Activated CD4-positive, CD25-positive, alpha-beta regulatory T cell (primary cell): ENCODE measurements at places on chromosomes 2 and 18.

GRCh38 chr2:240356700-240357640 lies 78.5 kb upstream of the GPC1 start:
- DNase-seq: no peak

DNA sequence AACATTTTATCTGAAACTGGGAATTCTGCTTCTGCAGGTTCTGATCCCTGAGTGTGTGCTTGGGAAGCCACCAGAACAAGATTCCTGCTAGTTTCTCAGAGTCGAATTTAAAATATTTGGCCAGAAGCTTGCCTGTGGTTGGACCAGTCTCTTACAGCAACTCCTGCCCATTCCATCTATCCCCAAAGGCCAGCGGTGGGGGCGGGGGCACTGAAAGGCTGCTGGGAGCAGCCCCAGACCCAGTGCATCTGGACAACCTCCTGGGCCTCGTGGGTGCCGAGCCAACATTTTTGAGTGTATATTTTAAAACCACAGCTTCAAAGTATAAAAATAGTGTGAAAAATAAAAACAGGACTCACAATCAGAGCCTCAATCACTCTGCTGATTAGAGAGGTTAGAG lies 38.6 kb upstream of the ZFP36L2 start:
- DNase-seq: no peak

DNA sequence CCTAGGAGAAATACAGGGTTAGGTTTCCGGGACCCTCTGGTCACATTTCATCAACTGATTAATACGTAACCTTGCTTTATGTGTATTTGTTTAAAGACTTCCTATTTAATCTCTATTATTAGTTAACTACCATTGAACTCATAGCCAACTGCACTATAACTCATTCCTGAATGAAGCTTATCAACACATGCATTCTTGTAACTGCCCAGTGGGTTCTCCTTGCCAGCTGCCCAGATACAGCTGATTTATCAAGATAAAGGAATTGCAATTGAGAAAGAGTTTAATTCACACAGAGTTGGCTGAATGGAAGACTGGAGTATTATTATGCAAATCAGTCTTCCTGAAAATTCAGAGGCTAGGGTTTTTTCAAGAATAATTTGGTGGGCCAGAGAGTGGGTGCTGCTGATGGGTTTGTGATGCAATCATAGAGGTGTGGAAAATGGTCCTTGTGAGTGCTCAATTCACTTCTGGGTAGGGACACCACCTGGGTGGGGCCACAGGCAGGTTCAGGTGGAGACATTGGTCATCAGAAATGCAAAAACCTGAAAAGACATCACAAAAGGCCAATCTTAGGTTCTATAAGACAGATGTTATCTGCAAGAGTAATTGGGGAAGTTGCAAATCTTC lies 21.1 kb upstream of the NOSTRIN start:
- no peak for DNase-seq

DNA sequence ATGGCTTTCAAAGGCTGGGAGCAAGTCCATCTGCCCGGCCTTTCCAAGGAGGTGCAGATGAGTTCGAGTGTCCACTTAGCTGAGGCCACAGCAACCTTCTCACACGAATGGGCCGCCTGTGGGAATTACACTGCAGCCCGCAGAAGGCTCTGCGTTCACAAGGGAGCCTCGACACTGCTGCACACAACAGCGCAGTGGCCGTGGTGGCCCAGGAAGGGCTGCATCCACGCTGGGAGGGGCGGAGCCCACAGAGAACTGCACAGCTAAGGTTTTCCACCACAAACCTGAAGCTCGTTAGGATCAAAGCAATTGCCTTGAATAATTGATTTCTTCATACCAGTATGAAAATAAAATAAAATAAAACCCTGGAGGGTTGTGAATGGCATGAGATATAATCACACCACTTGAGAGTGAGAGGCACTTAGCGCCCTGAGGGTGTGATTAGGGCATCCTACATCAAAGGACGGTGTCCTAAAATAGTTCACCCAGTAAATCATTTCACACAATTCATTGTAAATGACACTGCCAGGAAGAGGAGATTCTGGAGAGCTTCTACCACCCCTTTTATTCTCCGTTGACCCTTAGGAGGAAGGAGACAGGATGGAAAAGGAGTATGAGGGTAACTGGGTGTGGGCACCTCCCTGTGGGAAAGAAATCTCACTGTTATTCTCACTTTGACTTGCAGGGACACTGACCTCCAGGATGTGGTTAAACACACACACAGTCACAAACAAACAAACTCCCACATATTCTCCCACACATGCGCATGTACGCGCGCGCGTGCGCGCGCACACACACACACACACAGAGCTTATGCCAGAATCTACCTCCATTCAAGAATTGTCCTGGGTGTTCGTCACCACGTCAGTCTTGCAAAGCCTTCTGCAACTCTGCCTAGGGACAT lies 256.6 kb upstream of the ID2 start:
- DNase-seq: no peak

DNA sequence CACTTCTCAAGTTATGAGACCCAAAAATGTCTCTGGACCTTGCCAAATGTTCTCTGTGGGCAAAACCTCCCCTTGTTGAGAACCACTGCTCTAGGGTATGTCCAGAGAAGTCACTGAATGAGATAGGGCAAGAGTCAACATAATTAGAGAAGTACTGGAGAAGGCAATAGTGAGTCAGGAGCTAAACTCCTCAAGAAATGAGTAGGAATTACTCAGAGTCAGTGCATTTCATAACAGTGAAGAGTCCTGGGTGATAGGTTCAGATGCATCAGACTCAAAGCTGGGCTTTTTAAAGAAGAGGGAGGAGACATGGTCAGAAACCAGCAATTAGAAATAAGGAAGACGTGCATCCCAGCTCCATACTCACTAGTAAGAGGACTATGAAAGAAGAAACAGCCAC lies 38.6 kb upstream of the IHH start:
- DNase-seq: no peak

- DNase-seq: no peak
Measured at GRCh38 chr2:240512666-240513535, 44.9 kb downstream of the ANKMY1 start.

- no peak for DNase-seq
Measured at GRCh38 chr2:168667156-168667555, 135.3 kb upstream of the NOSTRIN start.

DNA sequence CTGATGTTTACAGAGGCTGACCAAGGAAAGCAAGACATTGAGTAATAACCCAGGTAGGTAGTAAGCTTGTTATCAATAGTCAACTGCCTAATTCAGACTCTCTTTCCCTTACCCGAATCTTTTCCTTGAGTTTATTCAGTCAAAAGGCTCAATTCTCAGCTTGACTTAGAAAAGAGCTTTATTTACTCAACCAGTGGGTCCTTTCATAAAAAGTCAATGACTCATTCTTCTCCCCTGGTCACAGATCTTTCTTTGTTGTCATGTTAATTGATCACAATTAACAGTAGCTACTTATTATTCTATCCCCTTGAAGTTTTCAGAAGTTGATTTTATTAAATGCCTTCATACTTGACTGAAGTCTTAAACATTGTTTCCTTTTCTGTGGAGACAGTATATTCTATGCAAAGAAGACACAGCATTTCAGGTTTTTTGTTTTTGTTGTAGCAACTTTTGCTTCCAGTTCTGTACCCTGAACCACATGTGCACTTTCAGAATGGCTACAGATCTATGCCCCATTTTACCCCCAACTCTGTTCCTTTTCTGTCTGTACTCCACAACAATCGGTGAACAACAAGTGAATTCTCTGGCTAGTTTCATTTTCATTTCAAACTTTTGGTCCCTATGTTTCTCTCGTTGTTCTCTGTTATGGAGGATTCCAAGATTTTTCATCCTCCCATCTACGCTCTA lies 428.3 kb downstream of the NCKAP5 start:
- DNase-seq: no peak

- no peak for DNase-seq
Measured at GRCh38 chr2:210715560-210716082, 159.2 kb downstream of the CPS1 start.

- no peak for DNase-seq
Measured at GRCh38 chr18:77635858-77636257, 386.2 kb downstream of the GALR1 start.

- DNase-seq: peak; percentile 2
Measured at GRCh38 chr2:207046724-207047123, 107.4 kb downstream of the CPO start.

DNA sequence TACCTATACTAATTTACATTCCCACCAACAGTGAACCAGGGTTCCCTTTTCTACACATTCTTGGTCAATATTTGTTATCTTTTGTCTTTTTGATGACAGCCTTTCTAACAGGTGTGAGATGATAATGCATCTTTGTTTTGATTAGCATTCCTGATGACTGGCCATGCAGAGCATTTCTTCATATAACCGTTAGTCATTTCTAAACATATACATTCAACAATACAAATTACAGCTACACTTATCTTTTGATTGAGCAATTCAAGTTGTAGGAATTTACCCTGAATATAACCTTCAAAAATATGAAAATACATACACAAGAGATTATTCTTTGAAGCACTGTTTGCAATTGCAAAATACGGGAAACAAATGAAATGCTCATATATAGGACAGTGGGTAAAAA lies 94.9 kb downstream of the TMEM131 start:
- no peak for DNase-seq

DNA sequence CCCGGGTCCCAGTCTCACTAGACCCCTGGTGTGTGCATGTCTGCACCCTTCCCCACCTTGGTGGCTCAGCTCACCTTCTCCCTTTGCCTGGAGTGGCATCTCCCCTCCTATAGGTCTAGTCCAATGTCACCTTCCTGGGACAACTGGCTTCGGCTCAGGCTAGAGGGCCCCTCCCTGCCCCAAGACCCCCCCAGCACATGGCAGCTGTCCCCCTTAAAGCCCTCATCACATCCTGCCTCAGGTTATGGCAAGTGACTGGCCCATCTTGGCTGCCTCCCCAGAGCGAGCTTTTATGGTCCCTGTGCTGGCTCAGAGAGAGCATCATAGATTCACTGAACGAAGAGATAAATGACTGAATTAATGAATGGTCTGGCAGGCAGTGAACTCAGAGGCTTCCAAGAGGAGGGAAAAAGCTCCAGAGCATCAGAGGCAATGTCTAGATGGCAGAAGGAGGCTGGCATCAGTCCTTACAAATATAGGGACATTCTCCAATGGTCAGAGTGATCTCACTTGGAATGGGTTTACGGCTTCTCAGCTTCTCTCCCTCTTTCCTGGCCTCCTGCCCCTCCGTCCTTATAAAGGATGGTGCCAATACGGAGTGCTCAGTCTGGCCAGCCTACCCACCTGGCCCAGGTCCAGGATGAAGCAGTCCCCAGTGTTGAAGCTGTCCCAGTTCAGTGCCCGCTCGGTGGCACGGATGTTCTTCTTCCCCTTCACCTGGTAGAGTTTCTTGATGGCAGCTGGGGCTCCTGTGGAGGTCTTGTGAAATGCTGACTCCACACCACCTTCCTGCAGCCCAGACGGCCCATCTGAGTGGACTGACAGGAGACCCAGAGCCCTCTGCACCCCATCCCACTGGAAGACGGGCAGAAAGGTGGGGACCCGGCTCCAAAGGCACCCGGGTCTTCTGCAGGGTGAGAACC lies 9.4 kb downstream of the CAPG start:
- DNase-seq: no peak

DNA sequence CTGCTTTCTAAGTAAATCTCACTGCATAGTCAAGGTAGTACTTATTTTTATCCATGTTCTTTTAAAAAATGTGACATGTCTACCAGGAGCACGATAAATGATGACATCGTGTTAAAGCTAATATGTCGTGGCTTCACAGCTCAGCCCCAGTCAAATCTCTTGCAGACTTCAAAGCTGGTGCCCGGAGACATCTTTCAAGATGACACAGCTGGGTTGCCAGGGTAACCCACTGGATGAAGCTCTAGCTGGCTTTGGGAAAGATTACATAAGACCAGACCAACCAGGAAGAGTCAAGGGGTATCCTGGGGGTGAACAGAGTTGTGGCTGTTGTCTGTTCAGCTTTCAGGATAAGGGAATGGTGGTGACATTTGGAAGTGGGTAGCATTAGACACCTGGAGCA lies 67.8 kb downstream of the VSNL1 start:
- no peak for DNase-seq

DNA sequence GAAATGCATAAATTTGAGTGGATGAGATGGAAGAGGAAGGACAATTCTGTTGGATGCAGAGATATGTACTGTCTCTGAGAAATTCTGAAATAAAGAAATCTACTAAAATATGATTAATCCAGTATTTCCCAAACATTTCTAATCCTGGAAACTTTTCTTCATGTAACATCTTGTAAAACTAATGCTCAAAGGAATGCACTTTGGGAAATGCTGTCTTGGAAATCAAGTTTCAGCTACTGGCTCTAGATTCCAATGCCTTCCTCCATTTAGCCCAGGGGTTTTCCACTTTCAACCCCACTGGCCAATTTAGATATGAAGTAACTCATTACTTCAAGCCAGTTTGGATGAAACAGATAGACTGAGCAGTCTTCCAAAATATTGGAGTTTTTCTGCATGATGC lies 355.1 kb downstream of the TXNL1 start:
- DNase-seq: no peak

- DNase-seq: no peak
Measured at GRCh38 chr18:58871514-58872420, 7.1 kb downstream of the ZNF532 start.

DNA sequence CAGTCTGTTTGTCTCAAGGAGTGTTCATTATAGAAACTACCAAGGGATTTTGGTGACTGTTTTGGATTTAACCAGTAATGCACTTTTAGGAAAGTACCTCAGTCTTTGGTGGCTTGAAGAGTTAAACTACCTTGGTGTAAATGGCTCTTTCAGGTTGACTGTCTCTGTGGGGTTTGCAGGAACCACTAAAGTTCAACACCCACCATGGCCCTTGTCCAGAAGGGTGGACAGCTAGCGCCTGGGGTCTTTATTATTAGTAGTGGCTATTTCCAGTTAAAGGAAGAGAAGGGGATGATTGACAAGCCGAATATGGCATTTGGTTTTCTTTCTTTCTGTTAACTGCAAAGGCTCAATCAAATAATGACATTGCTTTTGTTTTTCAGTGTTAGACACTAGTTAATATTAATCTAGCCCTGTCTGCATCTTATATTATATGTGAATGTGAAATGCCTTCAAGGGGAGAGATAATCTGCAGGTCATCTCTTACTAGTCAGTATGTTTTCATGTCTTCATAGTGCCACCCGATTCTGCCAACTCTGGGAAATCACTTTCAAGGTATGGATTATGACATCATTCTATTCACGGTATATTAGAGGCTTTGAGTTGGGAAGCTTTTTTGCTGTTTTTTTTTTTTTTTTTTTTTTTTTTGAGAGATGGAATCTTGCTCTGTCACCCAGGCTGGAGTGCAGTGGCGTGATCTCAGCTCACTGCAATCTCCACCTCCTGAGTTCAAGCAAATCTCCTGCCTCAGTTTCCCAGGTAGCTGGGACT lies 56.4 kb downstream of the MAP4K4 start:
- DNase-seq: no peak

DNA sequence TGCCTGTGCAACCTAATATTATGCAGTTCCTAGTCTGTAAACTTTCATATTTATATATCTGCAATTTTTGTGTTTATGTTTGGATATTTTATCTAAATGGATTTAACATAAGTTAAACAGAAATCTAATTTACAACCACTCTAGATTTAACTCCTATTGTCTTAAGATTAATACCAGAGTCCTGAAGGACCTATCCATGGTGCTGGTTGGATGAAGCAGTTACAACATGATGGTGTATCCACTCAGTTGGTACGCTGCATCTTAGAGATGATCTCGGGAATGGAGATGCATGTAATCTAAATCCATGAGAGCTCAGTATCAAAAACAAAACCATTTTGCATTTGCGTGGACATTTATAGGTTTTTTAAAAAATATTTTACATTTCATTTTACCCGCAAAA lies 745.9 kb upstream of the SLC8A1 start:
- no peak for DNase-seq

GRCh38 chr2:9741110-9741509 lies 102.2 kb upstream of the TAF1B start:
- DNase-seq: no peak

- DNase-seq: no peak
Measured at GRCh38 chr2:207041279-207041678, 102.0 kb downstream of the CPO start.
